ENCODE measurements at places on chromosomes 4 and X.

- DNase-seq = no peak
These were observed 154.2 kb upstream of the TBL1X start for GRCh38 chrX:9310616-9311015.

DNA sequence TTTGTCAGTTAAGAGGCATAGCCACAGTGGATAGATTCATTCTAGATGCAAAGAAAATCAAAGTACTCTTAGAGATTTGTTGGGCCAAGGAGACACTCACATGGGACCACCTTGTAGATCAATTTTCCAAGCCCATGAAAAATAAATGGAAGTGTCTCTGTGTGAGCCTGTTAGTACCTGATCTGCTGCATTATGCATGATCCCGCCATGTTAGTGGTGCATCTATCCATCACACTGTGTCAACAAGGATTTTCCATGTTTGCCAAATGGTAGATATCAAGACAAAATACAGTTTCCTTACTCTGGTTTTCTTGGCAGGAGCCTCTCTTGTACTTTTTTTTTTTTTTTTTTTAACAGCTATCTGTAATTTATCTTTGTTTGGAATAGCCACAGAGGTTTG is 112.4 kb downstream of the EGF start:
- DNase-seq = no peak

- DNase-seq = no peak
These were observed 656.7 kb downstream of the IL1RAPL1 start for GRCh38 chrX:29243942-29244341.

DNA sequence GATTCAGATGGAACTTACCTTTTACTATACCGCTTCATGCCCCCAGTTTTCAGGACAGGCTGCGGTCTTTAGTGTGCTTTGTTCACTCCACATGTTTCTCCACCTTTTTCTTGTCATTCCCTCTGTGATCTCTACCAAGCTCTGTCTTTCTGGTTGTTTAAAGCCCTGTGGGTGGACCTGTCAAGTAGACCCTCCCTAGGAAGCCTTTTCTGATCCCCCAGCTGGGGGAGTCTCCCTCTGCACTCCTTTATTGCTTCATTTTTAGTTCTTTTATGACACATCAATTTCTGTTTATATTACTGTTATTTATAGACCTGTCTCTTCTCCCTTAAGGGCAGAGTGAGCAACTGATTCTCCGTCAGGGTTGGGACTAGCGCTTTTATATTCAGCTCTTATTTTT is 150.2 kb downstream of the C4orf33 start:
- no peak for DNase-seq

DNA sequence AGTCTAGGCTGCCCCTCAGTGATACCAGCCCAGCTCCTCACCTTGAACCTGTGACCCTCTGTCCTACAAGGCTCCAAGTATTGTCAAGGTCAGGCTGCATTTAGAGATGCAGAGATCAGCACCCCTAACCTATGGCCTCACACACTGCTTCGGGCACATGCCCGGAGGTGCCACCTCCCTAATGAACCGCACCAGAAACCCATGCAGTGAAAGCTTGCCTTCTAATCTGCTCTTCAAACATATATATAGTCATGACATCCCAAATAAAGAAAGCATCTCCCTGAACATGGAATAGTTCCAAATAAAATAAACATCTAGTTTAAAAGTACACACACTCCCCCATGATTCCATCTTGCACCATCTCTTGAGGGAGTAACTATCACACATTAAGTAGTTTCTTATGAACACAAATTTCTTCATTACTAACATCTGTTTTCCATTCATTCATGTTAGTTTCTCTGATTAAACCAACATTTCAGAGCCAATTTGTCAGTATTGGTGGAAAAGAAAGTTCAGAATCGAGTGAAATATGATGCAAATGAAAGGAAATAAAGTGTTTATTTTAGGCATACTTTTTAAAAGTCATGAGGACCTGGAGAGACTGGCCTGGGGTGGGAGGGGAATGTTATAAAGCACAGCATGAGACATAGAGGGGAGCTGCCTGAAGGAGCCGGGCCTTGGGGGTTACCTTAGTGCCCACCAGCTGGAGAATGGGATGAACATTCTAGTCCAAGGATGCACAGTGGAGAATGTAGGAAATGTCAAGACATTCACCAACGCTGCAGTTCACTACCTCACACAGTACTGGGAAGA is 19.2 kb downstream of the CC2D2A start:
- DNase-seq = no peak

DNA sequence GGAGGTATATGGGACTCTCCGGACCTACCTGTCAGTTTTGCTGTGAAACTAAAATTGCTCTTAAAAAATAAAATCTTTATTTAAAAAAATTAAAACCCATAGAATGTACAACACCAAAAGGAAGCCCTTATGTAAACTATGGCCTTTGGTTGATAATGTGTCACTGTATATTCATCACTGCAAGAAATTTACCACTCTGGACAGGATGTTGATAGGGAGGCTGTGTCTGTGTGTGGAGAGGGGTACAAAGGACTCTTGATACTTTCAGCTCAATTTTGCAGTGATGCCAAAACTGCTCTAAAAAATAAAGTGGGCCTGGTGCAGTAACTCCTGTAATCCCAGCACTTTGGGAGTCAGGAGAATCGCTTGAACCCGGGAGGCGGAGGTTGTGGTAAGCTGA is 2.9 kb upstream of the ZMYM3 start:
- no peak for DNase-seq

GRCh38 chr4:141331534-141332358 is 111.1 kb downstream of the ZNF330 start:
- no peak for DNase-seq

DNA sequence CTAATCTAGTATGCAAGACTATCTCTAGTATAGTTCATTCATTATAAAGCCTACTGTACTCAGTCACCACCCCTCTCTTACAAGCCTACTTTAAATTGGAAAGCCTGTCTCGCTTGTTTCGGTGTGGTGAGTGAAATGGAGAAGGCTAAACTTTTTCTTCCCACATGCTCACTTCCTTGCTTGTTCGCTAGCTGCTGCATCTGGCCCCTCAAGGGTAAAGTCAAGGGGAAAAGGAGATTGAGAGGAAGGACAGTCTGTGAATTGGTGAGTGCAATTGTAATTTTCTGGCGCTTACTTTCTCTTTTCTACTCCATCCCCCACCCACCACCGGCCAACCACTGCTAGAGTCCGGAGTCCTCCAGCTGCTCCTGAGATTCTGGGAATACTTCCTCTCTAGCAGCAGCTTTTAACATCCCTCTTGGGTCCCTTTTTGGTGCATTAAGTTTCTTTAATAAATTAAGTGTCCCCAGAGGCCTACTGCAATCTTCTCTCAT is 12.1 kb upstream of the ARAP2 start:
- DNase-seq = no peak

DNA sequence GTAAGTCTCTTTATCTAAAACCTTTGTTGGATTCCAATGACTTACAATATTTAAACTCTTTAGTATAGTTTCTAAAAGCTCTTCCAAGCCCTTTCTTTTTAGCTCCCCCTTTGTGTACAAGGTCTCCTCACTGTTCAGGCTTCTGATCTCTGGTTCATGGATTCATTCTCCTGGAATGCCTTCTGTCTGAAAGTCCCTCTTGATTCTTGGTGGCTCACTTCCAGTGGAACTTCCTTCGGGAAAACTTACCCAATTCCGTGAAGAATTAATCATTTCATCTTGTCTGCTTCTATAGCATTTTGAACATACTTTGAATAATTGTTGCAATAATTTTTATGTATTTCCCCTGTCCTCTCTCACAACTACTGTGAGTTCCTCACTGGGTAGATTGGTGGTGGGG is 3.6 kb downstream of the ARHGAP24 start:
- DNase-seq = no peak

DNA sequence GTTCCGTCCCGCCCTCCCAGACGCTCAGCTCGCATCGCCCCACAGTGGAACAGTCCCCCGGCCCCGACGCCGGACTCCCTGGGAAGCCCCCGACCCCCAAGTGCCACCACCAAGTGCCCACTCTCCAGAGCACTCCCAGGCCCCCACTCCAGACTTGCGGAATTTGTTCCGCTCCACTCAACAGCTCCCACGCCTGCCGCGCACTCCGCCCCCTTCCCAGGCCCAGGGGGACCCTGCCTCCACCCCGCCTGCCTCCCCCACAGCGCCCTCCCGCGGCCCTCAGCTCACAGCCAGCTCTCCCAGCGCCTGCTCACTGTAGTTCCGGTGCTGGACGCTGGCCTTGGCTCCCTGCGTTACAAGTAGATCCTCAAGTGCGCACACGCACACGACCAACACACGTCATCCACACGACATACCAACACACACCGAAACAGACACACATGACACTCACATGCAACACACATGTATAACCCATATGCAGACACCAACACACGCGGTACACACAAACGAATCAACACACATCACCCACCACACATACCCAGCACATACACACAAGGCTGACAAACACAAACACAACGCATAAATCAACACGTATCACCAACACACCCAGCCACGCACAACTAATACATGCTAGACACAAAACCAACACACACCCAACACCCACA is 8.0 kb downstream of the MSX1 start:
- DNase-seq = no peak

- no peak for DNase-seq
These were observed 5.0 kb upstream of the NSD2 start for GRCh38 chr4:1866189-1866661.

GRCh38 chrX:51144828-51145442 is 187.7 kb upstream of the NUDT10 start:
- DNase-seq = no peak

DNA sequence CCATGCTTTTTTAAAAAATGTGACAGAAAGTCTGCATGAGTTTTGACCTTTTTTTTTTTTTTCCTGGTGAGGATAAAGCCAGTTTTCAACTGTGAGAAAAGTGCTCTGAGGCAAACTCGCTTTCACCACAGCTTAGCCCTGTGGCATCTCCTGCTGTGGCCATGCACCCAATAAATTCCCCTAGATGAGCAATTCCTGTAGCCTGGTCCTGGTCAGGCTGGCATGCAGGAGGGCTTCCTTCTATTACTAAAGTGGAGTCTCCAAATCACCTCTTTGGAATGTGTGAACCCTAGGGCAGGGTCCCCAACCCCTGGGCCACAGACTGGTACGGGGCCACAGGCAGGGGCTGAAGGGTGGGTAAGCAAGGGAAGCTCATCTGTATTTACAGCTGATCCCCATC is 265.4 kb downstream of the RAPGEF2 start:
- no peak for DNase-seq

- no peak for DNase-seq
These were observed 464.5 kb downstream of the BCOR start for GRCh38 chrX:39633293-39633692.

GRCh38 chr4:2977211-2978088 is 14.1 kb downstream of the GRK4 start:
- no peak for DNase-seq

DNA sequence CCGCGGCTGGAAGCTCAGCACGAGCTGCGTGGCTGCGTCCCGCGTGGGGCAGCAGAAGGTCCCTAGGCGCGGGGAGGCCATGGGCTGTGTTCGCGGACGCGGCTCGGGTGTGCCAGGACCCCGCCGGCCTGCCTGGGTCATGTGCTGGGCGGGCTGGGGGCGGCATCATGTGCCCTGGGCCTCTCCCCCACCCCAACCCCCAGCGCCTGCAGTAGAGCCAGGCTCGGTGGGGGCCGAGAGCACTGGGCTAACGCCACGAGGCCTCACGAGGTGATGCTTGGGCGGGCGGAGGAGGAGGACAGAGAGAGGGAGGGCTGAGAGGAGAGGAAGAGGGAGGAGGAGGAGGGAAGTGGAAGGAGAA is at the start of gene GPR143:
Gene GPR143, minus strand, starts transcription at position 111 of the 361 bp plus-strand sequence. Its CDS starts 30 bp downstream, at position 81.
- no peak for DNase-seq

GRCh38 chr4:48772556-48772955 is 7.5 kb downstream of the FRYL start:
- no peak for DNase-seq

DNA sequence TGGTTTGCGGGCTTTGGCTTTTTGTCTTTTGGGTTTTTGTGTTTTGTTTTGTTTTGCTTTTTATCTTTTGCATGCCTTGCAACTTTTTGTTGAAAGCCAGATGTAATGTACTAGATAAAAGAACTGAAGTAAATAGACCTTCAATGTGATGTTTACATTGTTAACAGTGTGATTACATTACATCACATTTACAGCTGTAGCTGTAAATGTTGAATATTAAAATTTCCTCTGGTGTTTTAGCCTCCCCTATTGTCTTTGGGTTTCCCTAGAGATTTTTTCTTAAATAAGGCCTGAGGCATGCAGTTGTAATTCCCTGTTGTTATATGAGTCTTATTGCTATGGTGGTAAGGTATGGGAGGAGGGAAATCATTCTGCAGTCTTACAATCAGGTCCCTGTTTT is 275.0 kb downstream of the PARM1 start:
- DNase-seq = no peak

DNA sequence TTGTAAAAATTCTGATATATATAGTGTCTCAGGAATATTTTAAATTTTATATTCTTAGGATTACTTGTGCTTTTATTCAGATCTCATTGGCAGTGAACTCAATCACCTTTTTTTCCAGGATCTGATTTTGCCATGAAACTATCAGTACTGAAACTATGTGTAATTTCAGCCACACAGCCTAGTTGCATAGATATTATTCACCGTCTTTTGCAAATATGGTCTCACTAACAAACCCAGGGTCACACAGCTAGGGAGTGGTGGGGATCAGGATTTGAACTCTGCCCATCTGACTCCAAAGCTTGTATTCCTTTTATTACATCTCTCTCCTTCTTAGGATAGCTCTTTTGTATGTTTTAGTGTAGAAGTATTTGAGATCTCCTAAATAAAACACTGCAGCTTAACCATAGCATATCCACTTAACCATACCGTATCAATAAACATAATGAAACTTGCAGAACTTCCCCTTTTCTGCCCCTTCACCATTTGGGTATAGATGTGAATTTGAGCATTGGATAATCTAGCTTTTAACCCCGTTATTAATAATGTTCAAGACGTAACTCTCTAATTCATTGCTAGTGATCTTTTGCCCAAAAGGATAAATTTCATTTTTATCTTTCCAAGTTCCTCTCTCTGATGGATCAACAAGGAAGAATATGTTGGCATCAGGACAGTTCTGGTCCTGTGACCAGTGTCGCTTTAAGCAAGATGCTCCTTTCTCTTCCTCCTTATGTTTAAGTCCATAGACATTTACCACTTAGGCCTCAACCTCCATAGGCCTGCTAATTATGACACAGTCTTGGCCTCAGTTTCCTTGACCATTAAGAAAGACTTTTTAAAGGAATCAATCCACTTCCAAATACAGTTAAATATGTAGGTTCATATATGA is 74.6 kb downstream of the RAPGEF2 start:
- no peak for DNase-seq

GRCh38 chr4:111671756-111672155 is 473.5 kb upstream of the FAM241A start:
- DNase-seq = no peak

- no peak for DNase-seq
These were observed 192.1 kb downstream of the PTTG2 start for GRCh38 chr4:38152305-38152704.

- no peak for DNase-seq
These were observed 145.2 kb upstream of the SCML1 start for GRCh38 chrX:17592117-17592516.

- DNase-seq = peak; percentile 5
These were observed 920 bp downstream of the HTT-AS start for GRCh38 chr4:3073158-3074077.

- peak; percentile 31 for DNase-seq
These were observed 210.0 kb upstream of the STK26 start for GRCh38 chrX:131812847-131813825.

GRCh38 chr4:78464265-78464664 is 87.3 kb upstream of the ANXA3 start:
- DNase-seq = no peak
